Bone marrow (tissue), 2 donors: ENCODE measurements at places on chromosomes 1 and 21.

DNA sequence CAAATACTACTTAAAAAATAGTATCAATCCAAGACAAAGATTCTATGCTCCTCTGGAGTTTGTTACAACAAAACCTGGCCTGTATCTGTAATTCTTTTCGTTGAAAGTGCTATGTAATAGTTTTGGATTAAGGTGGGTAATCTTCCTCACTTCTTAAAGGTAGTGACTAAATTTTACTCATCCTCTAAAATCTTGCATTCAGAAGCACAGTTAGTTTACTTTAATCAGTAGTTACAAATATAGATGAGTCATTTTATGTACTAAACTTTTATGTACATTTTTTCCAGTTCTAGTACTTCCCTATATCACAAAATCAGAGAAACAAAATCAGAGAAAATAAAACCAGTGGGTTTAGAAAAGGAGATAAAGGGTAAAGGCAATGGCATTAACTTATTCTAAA is 51.3 kb downstream of the ZNHIT6 start:
- DNase-seq: no peak

DNA sequence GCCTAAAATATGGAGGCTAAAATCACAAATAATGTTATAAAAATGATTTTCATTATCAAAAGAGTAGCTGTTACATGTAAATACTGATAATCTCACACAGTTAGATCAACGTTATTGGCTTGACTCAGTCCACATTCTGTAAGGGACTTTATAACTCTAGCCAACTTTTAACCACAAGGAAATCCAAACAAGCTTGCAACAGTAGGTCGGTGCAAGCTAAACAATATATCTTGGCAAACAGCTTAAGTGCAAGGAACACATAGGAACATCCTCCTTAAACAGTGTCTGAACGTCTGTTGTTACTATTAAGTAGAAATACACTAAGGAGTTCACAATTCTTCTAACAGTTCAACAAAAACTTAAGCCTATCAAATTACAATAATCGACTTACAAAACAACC is 126.7 kb downstream of the EIF4G3 start:
- DNase-seq: no peak

DNA sequence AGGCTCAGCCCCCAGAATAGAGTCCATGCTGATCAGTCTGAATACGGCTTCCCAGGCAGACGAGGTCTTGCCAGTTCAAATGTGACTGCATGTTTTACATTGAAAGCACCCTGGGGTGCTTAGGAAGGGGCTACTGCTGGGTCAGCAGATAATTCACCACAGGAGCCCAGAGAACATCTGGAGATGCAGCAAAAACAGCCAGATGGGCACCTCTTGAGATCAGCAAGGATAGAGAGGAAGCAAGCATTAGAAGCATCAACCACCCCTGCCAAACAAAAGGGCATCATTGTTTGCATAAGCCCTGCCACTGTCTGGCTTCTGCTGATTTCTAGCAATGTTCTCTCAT is 403.1 kb downstream of the RRAGC start:
- no peak for DNase-seq

GRCh38 chr1:162033428-162033827 is 9.8 kb upstream of the OLFML2B start:
- no peak for DNase-seq

- no peak for DNase-seq
Observed at GRCh38 chr1:161177936-161178244, 583 bp upstream of the B4GALT3 start.

- no peak for DNase-seq
Observed at GRCh38 chr1:76640092-76640491, 227.2 kb upstream of the ST6GALNAC5 start.

DNA sequence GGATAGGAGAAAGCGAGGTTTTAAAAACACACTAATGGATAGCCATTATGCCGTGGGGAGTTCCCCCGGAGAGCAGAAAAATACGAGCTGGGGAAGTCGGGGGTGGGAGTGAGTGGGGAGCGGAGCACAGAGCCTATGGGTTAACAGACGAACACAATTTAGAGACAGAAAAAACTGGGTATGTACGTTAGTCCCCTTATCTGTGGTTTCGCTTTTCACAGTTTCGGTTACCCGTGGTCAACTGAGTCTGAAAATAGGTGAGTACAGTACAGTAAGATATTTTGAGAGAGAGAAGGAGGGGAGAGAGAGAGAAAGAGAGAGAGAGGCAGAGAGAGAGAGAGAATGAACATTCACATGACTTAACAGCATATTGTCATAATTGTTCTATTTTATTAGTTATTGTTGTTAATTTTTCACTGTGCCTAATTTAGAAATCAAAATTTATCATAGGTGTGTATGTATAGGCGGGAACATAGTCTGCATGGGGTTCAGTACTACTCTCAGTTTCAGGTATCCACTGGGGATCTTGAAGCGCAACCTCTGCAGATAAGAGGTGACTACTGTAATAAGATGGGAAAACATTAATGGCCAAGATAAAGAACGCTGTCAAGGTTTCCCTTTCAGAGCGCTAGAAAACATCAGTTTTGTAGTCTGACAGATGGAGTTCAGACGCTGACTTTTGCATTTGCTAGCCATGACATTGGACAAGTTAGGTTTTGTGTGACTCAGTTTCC is 125.6 kb upstream of the LMO4 start:
- DNase-seq: no peak

- no peak for DNase-seq
Observed at GRCh38 chr1:218462587-218462986, 117.5 kb downstream of the TGFB2 start.

GRCh38 chr21:40568807-40569206 is 278.2 kb downstream of the DSCAM start:
- DNase-seq: no peak

DNA sequence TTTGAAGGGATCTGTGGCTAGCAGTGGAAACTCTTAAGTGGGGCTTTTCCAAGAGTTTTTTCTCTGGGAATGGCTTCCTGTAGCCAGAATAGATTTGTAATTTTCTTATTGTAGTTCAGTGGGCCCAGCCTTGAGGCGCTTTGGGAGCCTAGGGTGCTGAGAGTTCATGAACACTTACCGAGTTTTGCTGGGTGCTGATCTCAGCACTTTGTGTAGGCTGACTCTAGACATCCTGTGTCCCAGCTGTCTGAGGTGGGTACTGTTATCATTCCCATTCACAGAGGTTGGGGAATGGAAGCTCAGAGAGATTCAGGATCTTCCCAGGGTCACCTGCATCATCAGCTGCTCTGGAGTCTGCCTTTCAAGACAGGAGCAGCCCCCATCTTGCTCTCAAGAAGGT is 7.0 kb downstream of the PPFIA4 start:
- DNase-seq: no peak

DNA sequence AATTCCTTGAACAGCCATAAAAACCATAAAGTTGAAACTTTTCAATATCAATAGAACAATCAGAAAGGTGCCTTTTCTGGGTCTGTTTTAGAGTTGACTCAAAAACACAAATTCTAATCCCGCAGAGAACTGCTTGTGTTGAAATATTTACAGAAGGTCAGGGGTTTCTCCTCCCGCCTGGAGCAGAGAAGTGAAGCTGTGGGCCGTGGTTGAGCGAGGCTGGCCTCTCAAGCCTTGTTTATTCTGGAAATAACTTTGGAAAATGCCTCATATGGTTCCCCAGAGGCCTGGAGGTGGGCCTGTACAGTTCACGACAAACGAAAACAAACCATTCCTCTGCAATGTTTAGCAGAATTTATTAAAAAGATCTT is 90.8 kb upstream of the ERRFI1 start:
- DNase-seq: no peak

- DNase-seq: no peak
Observed at GRCh38 chr1:236685917-236686814, at the start of gene ACTN2. TSS of gene ACTN2 (plus strand) at chr1:236686499. CDS start at chr1:236686674, 175 bp downstream.
